Pulmonary artery endothelial cell (primary cell): ENCODE measurements at places on chromosomes 7 and 10.

DNA sequence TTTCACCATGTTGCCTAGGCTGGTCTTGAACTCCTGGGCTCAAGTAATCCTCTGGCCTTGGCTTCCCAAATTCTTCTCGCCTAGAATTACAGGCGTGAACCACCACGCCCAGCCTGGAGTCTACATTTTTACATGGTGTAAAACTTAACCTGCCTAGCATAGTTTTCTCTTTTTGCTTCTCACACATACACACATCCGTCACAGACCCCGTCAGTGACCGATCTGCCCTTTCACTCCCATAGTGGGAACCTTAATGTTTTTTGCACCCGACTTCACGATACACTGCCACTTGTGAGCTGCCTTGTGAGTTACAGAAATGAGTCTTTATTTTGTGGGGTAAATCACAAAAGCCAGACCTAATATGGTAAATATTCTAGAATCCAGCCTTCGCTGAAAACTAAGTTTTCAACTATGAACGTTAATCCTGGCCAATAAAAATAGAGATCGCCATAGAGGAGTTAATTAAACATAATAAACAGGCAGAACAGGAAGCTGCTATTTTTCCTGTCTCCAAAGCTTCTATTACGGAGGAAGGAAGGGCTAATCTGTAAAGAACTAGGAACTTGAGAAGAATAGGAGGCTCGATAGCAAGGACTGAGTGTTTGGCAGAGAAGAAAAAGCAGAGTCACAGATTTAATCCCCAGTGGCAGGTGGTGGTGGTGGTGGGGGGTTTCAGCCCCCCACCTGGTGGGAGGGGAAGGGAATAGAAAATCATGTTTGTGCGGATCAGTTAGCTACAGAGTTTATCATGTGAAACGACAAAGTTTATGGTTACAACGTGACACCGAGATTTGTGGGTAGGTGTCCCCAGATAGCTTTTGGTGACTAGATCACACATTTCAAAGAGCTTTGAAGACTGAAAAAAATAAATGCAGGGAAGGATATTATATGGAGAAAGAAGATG lies 14.7 kb upstream of the FAM171A1 start:
- DNase-seq, result peak; percentile 51

DNA sequence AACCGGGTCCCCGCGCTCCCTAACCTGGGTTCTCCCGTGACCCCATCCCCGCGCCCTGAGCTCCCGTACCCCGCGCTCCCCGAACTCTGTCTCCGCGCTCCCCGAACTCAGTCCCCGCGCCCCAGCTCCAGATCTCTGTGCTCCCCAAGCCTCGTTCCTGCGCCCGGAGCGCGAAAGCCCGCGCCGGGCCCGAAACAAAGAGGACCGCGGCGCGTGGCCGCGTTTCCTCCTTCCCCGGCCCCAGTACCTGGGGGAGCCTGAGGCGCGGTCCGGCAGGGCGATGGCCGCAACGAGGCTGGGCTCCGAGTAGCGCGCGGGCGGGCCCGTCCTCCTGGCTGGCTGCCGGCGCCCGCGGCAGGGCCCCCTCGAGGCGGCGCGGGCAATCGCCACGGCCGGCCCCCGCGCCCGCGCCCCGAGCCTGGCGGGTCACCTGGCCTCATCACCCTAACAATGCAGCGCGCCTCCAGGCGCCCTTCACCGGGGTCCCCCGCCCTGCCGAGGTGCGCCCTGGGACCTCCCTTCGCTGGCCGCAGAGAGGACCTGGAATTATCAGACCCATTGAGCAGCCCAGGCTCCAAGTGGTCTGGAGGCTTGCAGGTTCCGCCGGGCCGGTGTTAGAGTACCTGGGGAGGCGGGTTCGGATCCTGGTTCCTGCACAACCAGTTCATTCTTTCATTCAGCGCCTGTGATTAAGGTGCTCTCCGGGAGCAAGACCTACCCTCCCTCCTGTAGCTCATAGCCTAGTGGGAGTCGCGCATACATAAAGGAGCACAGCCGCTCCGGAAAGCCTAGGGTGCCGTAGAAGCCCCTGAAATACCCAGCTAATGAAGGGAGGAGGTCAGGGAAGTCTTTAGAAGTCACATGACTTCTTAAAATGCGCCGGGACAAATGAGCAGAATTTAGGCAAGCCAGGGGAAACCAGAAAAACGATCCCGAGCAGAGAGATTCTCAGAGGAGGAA lies at the start of gene TNS3:
Gene TNS3 (minus strand): TSS at position 308 of the 960 bp plus-strand sequence. CDS start 142,475 bp downstream, outside the sequence.
- no peak for DNase-seq

DNA sequence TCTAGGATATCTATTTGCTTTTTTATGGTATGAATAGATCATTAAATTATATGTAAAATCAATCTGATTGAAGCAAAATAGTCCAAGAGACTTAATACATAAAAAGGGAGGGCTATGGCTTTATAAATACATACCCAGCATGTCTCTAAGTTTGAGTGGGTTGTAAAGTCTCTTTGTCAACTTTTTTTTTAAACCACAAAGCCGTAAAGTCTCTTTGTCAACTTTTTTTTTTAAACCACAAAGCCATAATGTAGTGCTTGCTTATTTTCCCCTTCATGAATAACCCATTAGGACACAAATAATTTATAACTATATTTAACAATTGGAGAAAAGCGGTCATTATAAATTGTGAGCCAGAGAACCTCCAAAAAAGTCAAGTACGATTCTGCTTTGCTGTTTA lies 5.7 kb downstream of the HECTD2 start:
- no peak for DNase-seq

DNA sequence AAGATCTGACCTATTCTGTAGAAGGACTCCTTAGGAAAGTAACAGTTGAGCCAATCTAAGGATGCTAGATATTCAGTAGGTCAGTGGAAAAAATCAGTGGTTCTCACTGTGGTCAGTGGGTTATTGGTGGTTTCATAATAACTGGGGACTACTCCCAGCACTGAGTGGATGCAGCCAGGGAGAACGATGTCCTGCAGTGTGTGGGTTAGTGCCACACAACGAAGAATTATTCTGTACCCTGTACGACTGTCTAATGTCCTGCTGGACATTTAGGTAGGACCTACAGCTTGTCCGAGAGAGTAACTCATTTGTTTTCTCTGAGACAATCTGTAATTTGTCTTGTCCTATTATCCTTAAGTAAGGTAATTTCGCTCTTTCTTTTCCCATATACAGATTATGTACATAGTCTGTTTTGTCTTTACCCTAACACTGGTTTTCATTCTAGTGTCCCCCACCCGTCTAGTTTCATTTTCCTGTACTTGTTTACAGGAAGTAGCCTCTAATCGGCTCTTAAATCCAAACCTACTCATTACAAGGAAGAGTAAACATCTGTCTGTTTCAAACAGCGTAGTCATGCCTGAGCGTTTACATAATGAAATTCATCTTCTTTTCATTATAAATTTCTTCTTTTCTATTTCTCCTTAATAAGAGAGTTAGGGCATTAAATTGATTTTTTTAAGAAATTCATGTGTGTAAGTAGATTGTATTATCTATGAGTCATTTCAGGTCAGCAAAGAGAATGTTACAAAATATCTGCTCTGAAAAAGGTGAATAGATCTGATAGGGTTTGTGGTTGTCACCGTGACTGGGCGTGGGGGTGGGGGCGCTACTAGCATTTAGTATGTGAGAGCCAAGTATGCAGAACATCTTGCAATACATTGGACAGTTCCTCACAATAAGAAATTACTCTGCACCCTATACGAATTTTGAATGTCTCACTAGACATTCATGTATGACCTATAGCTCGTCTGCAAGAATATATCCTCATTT lies 8.3 kb upstream of the ZC3HAV1L start:
- DNase-seq, result no peak

DNA sequence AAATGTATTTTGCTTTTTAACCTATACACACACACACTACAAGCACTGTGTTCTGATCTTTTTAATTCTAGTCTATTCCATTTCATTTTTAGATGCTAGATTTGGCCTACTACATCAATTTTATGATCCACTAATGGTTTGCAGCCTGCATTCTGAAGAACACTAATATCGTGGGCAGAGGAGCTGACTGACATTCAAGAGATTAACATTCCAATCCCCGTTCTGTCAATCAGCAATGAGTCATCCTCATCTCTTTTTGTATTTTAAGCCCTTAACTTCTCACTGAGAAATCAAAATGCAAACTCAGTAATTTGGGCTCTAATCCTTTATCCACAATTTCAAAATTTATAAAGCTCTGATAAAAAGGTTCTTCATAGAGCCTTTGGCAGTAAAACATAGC lies 47.1 kb upstream of the GAD2 start:
- no peak for DNase-seq

DNA sequence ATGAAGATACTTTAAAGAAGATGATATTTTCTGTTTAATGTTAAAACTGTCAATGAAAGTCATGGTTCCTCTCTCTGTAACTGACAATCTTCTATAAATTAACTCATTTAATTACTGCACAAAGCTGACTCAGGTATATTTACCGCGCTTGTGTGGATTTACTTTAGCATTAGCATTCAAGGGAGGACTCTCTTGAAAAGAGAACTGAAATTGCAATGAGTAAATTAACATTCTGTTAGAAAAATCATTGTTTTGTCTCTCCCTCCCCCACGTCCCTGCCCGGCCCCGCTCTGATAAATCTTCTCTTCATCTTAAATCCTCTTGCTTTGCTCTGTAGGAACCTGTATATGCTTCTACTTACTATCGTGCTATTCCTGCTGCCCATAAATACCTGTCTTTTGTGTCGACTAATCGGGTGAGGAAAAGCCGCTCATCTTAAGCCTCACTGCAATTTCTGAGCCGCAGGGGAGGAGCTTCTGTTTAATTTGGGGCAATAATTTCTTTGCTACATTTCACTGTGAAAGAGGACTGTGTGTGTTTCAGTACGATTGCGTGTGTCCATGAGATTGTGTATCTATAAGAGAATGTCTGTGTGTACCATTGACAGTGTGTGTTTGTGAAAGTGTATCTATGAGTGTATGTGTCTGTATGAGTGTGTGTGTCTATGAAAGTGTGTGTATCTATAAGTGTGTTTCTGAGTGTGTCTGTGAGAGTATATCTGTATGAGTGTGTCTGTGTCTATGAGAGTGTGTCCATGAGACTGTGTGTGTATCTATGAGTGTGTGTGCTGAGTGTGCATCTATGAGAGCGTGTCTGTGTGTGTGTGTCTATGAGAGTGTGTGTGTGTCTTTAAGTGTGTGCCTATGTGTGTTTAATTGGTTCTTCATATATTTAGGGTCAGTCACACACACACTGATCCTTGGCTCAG lies 46.5 kb upstream of the LYZL2 start:
- DNase-seq, result no peak

DNA sequence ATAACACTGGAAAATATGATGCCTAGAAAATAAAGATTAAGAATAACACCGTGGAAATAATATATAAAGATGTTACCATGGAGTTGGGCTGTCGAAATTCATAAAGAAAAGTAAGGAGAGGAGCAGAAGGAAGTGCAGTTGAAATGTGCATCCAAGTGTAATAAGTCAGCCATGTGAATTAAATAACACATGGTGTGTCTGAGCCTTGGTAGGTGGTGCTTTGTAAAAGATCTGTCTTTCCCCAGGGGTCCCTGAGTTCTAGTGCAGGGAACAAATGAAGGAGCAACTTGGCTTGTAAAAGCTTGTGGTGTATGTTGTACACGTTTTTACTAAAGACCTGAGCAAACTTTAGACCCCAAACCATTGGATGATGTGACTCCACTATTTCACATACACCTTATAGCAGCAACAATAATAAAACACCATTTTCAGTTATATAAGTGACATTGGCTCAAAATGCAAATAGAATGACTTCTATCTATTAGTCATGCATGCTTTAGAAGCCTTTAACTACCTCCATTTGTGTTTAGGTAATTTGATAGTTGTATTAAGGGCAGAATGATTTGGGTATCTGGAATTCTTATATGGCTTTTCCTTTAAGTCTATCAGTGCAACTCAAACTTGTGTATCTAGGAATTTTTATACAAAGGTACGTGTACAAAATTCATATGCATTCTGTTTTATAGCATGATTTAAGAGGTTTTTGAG lies 11.3 kb downstream of the STARD3NL start:
- DNase-seq, result no peak

DNA sequence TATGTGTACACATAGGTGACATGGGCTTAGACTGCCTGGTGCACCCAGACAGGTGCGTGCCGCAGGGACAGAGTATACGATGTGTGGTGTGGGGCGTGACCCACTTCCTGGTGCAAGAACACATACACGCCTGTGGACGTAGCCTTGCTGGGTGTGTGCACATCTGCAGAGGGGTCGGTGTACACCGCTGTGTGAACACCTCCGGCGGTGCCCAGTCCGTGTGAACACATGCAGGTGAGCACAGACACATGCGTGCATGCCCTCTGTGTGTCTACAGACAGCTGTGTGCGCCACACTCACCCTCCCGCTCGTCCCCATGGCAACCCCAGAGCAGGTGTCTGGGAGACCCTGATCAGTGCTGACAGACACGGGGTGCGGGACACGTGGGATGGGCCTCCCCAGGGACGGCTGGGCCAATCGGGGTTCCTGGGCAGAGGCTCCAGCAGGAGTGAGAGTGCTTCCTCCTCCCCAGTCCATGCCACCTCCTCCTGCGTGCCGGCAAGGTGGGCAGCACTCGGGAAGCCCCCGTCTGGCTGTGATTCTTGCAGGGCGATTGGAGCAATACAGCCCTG lies 23.4 kb downstream of the ELFN1 start:
- no peak for DNase-seq
